ENCODE measurements at places on chromosomes 7 and 10.

DNA sequence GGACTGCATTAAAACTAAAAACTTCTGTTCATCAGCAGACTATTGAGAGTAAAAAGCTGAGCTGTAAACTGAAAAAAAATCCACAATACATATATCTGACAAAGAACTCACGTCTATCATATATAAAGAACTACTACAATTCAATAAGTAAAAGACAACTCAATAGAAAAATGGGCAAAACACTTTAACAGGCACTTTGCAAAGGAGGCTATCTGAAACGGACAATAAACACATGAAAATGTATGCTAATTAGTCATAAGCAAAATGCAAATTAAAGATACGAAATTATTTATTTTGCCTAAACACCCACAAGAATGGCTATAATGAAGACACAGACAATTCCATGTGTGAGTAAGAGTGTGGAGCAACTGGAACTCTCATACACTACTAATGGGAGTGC lies 18.1 kb downstream of the CARD11 start:
- DNase-seq = no peak

- DNase-seq = no peak
Observed at GRCh38 chr10:11037991-11038390, 20.3 kb downstream of the CELF2 start.

- DNase-seq = no peak
Observed at GRCh38 chr7:48515171-48515570, 343.9 kb downstream of the ABCA13 start.

DNA sequence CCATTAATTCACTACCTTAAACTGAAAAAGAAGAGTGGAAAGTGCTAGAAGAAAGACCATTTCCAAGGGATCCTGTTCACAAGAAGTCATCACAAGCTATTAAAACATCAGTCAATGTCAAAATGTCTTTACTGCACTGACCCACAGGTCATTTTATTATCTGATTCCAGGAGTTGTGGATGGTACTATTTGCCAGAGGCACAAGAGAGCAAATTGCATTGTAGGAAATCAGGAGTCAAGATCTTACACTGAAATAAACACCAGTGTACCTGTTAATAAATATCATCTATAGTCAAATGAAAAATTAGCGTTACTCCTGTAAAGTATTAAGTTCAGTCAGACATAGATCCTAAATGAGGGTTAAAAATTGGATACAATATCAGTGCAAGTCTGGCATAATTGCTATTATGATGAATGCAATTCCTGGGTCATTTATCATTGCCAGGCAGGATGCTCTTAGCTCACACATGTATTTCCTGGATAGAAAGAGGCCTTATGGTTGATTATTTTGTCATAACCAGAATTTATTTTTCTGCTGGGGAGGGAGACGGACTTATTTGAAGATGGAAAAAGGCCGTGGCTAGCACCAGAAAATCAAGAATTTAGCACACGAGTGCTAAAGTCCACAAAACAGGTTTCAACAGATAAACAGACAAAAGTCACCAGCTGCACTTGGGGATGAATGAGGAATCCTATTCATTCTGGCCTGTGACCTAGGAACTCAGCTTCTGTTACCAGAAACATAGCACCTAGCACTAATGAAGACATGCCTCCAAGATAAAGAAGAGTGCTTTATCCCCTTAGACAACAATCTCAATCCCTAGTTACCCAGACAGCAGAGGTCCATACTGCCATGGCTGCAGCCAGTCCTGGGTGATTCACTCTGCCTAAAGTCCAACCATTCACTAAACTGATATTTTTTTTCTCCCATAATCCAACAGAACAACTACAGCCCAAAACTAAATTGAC lies 683.1 kb upstream of the POM121L12 start:
- DNase-seq = no peak

DNA sequence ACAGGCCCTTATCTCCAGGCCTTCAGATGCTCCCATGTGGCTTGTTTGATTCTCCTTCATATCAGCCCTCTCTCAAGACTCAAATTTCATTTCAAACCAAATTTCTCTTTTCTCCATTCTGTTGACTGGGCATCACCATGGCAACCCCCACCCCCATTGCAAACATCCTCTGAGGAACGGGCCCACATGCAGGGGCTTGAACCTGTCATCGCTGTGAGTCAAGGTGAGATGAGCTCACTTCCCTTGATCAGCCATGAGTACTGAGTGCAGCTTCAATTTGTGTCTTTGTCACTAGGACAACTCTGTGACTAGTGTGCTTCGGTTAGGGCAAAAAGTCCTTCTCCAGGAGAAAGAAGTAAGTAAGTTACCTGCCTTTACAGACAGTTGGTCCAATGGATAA lies 41.9 kb downstream of the CALML3 start:
- DNase-seq = no peak

DNA sequence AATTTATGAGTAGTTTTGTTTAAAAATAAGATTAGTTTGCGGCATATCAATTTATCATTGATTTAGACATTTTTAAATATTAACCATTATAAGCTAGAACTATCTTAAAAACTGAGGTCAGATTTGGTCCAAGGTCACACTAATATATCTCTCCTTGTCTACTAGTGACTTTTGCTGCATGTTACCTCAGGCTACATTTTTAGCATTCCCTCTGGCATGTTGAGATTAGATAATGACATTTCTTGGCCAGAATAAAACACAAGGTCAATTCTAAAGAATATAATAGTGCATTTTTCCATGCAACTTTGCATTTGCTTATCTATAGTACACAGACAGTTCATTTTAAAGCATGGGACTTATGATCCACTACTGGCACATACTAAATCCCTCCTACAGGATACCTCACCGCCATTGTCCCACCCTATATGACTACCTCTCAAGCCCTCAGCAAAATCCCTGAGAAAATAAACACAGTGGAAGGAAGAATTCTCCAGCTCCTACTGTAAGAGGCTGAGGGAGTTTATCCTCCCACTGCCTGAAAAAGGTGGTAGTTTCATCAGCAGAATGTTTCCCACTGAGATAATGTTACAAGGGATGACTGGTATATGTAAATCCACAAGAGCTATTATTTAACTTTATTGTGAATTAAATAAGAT lies 816.4 kb downstream of the GRM8 start:
- DNase-seq = no peak

GRCh38 chr10:115558252-115558651 lies 465.1 kb downstream of the ATRNL1 start:
- no peak for DNase-seq

- DNase-seq = no peak
Observed at GRCh38 chr10:92200564-92200963, 90.3 kb downstream of the CPEB3 start.

GRCh38 chr7:157006829-157007469 lies 3.5 kb downstream of the MNX1 start:
- no peak for DNase-seq

GRCh38 chr7:28703037-28703765 lies 254.9 kb downstream of the TRIL start:
- DNase-seq = no peak

DNA sequence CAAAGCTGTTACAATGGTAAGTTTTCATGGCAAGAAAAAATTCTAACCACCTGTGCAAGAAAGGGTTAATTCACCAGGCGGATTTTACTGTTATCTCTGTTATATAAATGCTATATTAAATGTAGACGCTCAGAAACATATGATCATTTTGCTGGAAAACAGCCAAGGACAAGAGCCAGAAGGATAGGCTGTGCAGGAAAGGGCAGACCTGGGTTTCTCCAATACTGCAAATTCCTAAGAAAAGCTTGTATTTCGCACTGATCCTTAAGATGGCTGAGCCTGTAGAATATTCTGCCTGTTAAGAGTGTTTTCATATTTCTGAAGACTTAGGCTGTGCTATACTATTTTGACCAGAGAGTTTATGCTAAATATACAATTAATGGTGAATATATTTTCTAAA lies 564.1 kb upstream of the KCND2 start:
- DNase-seq = no peak

DNA sequence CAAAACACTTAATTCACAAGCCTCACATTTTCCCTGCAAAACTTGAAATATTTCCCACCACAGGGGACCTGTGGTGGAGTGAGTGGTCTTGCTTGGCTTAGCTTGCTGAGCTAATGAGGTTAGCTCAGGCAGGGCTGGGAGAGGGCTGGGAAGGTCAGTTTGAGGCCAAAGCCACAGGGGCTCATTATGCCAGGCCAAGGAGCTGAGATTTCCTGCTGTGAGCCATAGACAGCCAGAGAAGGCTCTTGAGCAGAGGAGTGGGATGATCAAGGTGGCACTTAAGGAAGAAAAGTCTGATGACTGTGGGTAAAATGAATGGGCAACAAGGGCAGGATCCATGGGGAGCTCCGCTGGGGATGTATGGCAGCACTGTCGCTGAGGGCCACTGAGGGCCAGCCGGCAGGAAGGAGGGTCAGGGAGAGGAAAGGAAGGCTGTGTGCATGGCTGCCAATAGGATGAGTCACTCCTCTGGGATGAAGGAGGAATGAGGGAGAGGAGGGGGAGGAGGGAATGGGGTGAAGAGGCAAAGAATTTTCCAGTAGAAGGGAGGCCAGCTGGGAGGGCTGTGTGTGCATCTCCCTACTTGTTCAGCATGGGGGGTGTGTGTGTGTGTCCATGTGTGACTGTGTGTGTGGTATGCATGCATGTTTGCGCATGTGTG lies 18.7 kb upstream of the ZNF488 start:
- no peak for DNase-seq

DNA sequence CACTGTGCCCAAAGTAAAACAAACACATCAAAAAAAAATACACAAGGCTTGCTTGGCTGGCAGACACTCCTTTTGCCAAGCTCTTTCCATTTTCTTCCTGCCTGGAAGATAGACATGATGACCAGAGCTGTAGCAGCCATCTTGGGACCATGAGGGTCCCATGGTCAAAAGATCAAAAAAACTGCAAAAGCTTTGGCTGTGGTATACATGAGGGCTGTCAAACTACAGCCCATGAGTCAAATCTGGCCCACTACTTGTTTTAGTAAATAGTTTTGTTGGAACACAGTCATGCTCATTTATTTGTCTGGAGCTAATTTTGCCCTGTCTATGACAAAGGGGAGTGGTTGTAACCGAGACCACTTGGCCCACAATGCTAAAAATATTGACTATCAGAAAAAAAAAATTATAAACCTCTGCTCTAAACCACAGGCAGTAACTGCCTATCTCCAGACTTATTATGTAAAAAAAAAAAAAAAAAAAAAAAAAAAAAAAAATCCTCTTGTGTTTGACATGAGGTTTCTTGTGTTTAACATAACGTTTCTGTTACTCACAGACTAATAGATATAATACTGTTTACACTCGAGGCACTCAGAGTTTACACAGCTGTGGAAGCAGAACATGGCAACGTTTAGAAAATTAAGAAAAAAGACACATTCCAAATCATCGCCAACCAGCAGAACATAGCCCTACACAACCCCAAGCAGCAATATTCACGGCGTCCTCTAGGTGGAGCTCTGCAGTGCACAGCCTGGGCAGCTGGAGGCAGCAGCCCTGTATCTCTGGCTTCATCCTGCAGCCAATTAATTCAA lies 36.9 kb downstream of the ASB13 start:
- DNase-seq = peak; percentile 88

- DNase-seq = peak; percentile 33
Observed at GRCh38 chr7:101468546-101469275, 106.0 kb downstream of the COL26A1 start.

GRCh38 chr7:155452505-155453295 lies 5.2 kb upstream of the EN2 start:
- no peak for DNase-seq

GRCh38 chr7:92161271-92161670 lies 17.7 kb downstream of the LRRD1 start:
- DNase-seq = no peak

- DNase-seq = no peak
Observed at GRCh38 chr7:145497911-145498525, 618.6 kb upstream of the CNTNAP2 start.

DNA sequence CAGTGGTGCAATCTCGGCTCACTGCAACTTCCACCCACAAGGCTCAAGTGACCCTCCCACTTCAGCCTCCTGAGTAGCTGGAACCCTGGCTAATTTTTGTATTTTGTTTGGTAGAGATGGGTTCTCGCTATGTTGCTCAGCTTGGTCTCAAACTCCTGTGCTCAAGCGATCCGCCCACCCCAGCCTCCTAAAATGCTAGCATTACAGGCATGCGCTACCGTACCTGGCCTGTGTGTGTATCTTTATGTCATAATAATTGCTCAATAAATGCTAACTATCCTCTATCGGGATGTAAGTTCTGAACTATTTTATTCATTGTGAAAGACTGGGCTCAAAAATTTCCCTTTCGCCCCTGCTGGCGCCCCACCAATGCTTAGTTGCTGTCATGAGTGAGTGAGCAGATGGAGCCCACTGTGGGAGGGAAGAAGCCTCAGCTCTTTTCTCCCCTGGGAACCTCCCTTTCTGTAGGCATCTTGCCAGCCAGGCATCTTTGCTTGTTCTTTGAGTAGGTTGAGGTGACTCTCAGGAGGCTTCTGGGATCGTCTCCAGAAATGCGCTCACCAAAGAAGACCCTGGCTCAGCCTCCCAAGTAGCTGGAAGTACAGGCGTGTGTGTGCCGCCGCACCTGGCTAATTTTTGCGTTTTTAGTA lies 38.3 kb downstream of the CAMK1D start:
- DNase-seq = no peak

DNA sequence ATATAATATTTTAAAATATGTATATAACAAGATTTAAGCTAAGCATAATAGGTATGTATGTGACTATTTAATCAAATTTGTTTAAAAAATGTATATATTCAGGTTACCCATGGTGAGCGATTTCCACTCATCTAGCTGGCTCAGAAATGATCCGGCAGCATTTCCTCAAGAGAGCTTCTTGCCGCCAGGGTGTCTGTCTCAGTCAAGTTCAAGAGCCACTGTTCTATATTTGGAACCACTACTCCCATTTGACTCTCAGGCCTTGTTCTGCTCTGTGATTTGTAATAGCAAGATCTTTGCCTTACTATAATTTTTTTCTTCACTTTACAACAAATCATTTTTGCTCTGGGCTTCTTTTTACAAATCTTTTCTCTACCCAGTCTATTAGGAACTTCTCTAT lies 48.7 kb upstream of the CNTNAP2 start:
- DNase-seq = no peak

GRCh38 chr10:132667342-132668047 lies 118.5 kb downstream of the NKX6-2 start:
- DNase-seq = no peak

DNA sequence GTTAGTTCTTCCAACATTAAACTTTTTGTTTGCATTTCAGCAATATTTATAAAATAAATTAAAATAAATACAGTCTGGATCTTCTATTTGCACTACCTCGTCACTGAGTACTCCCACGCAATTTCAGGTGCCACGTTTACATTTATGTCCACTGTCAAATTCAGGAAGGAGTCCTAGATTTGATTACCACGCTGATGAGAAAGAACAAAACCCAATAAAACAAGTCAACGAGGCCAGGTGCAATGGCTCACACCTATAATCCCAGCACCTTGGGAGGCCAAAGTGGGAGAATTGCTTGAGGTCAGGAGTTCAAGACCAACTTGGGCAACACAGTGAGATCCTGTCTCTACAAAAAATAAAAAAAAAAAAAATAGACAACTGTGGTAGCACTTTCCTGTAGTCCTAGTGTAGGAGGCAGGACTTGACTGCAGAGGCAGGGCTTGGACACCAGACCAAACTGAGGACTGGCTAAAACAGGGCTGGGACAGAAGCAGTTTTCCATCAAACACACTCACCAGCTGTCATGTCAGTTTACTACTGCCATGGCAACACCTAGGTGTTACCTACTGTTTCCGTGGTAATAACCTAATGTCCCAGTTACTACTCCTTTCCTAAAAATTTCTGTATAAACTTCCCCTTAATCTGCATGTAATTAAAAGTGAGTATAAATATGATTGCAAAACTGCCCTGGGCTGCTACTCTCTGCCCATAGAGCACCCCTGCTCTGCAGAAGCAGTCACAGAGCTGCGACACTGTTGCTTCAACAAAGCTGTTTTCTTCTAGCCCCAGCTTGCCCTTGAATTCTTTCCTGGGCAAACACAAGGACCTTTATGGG lies 341.7 kb downstream of the PARD3 start:
- DNase-seq = no peak

GRCh38 chr7:151114151-151115090 lies 28.1 kb downstream of the AGAP3 start:
- DNase-seq = no peak
